HuH-7 (cell line): ENCODE measurements at places on chromosomes 2 and 18.

DNA sequence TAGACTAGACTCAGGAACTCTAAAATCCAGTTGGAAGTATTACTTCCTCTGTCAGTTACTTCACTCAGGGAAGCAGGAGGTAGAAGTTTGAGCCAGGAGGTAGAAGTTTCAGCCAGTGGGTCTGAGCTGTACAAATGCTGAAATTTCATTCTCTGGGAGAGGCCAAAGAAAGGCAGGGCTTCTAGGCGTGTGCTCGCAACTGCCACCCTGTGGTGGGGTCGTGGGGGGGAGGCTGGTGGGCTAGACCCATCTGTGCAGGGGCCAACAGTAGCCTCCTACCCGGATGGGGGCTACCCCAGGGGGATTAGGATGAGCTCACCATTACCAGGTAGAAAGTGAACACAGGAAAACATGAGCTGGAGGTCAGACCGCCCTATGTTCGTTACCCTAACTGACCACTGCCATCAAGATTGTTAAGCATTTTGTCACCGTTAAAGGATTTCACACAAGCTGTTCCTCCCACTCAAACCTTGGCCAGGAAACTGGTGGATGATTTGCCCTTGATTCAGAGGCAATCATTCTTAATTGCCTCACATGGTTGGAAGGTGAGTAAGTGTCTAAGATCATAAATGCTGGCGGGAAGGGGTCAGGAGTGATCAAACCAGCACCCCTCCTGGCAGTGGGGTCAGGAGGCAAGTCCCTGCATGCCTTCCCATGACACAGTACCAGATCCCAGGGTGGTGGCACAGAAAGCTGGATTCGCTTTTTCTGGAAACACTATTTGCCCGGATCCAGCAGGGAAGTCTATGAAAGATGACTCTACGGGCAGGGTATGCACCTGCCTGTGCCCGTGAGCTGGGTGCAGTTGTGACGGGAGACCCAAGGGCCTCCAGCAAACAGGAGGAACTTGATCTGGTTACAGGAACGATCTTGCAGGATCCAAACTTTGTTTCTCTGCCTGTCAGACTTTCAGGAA, 5.2 kb upstream of the FHL2 start:
- DNase-seq = no peak

DNA sequence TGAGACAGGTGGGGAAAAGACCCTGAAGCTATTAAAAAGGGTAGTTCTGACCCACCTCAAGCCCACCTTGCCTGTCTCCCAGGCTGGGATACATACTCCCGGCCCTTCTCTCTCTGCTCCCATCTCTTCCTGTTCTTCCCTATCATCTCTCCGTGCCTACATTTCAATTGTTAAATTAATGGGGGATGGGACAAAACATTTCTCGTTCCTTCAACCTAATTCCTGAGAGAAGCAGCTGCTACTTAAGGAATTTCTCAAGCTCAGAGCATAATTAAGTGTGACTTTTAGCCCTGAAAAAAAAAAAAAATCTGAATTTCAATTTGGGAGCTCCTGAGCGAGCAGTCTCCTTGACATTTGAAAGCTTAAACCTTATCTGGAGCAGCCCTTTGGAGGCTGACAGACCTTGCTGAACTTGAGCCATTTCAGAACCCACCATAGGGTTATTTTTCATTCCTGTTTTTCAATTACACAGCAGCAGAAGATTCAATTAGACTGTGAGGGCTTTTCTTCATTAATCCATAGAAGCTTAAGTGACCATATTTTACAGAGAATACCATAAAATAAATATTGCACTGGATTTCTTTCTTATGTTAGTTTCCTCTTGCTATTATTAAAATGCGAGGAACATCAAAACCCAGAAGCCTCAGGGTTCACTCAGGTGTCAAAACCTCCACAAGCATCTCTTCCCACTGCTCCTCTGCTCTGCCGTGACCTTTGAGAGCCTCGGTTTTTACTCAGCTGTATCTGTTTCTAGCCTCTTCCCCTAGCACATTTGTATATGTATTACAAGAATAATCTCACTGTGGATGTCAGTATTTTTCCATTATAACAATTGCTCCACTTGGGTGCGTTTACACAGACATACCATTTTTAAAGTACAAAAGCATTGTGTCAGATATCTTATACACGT, 125.7 kb downstream of the B3GNT2 start:
- no peak for DNase-seq

GRCh38 chr2:219565130-219566080, 5.9 kb downstream of the OBSL1 start:
- DNase-seq = no peak

GRCh38 chr2:239300242-239300641, 100.6 kb downstream of the HDAC4 start:
- no peak for DNase-seq

GRCh38 chr2:37993143-37993542, 68.1 kb downstream of the RMDN2 start:
- DNase-seq = no peak

DNA sequence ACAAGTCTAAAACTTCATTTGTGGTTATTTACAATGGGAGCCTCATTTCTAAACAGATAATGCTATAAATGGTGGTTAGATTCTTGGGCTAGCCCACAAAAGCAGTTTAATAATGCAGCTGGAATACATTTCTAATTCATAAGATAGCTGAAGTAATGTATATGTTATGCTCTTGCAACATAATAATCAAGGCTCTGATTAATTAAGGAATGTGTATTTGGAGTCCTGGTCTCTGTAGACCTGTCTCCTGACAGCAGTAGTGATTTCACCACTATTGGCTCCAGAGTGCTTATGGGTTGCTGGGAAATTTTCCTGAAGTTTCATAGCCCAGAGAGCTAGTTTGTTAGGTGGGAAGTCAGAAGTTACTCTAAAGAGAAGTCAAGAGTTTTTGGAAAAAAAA, 21.3 kb upstream of the CDC42EP3 start:
- no peak for DNase-seq

- no peak for DNase-seq
These were observed 139.0 kb upstream of the SERPINE2 start for GRCh38 chr2:224178056-224178455.

DNA sequence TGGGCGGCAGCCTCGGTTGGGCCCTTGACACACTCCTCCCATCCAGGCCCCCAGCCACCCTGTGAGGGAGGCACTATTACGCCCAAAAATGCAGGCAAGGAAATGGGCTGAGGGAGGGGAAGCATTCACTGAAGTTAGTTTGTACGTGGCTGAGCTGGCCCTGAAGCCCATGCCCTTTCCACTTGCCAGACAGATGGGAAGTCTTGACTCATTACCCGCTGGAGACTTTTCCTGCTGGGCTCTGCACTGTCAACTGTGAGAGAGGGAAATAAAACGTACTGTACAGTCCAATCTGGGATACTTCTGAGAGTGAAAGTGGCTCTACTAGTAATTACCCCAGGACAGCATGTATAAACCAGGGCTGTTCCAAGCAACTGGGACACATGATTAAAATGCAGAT, 125.9 kb downstream of the MSH2 start:
- DNase-seq = no peak

- DNase-seq = no peak
These were observed 320.1 kb downstream of the CYP26B1 start for GRCh38 chr2:71827524-71827901.

DNA sequence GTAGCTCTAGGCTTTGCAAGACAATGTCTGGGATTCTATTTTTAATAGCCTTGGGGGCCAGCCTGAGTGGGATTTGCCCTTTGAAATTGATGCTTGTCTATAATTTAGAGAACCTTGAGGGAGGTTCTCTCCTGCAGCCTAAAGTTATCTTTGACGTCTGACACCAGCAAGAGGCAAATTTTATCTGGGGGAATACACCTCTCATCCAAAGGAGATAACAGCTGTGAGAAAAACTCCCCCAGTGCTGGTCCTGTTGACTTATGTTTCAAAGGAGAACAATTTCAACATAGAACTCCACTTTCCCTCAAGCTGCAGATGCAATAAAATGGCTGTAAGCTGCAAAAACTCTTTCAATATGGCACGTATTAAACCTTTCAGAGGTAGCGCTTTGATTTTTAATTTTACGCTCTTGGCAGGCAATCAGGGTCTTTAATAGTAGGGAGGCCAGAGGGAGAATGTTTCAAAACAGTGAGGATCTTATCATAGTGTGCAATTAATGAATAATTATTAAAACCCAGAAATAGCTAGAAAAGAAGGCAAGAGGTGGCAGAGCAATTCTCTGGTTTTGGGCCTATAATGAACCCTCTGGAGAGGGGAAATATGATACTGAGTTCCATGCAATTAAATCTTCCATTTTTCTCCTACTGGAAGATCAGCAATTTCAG, 62.4 kb downstream of the LYPD1 start:
- DNase-seq = no peak

- no peak for DNase-seq
These were observed 23.5 kb downstream of the MIB1 start for GRCh38 chr18:21763846-21764646.

DNA sequence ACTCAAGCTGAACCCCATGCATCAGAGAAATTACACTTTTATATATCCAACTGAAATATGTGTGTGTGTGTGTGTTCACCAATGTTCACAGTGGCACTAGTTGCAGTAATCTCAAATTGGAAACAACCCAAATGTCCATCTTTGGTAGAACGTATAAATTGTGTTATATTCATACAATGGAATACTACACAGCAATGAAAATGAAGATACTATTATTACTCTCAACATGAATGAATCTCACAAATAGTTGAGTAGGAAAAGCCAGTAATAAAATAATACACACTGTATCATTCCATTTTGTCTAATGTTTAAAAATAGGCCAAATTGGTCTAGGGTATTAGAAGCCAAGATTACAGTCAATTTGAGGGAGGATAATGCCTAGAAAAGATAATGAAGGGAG, 48.0 kb upstream of the NFE2L2 start:
- DNase-seq = no peak

GRCh38 chr2:59322005-59322404, 1080.9 kb upstream of the FANCL start:
- DNase-seq = no peak

DNA sequence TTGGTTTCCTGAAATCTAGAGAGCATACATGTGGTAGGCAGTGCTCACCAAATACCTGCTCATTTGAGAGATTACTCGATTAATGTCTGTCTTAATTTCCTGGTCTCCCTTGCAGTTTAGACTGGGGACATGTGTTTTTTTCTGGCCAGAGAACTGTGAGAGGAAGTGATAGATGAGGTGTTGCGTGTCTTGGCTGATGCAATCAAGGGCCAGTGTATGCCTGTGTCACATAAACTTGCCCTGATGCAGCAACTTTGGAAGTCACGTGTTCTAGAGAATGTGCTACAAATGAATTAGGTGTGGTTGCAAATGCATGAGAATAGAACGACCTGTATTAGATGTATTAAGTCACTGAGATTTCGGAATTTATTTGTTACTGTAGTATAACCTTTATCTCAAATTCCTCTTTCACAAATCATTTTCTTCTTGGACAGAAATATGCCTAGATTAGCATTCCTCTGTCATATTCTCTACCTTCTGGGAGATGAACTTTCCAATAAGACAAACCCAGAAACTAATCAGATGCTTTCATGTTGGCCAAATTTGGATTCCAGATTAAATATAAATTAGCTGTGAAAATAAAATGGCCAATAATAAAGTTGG, 9.9 kb upstream of the IL1A start:
- DNase-seq = no peak

DNA sequence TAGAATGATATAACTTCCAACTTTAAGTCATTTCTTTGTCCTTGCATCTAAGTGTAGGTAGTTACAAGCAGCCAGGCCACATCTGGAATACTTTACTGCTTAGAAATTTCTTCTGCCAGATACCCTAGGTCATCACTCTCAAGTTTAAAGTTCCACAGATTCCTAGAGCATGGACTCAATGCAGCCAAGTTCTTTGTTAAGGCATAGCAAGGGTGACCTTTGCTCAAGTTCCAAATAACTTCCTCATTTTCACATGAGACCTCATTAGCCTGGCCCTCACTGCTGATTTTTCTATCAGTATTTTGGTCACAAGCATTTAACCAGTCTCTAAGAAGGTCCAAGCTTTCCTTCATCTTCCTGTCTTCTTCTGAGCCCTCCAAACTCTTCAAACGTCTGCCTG, 7.8 kb upstream of the UGT1A9 start:
- no peak for DNase-seq

DNA sequence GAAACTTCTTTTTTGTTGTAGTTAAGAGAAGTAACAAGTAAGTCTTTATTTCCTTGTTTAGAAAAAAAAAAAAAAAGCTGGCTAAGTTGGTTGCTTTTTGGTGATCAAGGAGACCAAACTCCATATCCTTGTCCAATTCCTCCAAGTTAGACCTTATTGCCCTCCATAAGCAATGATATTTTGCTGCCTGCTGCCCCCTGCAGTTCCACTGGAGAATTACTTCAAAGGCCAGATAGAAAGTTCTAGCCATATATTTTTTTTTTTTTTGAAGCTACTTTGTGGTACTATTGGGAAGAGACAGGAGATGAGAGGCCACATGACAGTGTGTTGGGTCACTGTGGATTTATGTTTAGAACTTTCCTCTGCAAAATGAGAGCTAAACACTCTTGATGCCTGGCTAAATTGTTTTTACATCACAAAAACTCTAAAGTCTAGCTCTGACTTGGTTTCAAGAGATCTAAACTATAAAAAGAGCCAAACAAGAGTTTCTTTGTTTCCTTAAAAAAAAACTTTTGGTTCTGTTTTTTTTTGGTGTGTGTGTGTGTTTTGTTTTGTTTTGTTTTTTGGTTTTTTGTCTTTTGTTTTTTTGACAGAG, 80.7 kb upstream of the RASGRP3 start:
- no peak for DNase-seq

- no peak for DNase-seq
These were observed 9.0 kb upstream of the HIBCH start for GRCh38 chr2:190328573-190329147.

DNA sequence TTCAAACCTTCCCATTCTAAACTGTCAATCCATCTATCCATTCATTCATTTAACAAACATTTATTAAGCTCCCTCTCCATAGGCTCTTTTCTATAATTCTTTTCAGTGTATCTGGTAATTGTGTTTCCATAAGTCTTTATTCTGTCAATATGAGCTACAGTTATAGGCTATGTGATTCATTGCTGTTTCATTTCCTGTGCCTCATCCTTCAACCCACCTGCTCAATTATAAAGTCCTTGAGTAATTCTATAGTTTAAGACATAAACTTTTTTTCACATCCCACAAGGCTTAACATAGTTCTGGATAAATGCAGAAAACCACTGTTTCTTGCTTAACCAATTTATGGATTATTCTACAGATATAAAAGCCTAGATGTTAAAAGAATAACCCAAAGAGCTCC, 84.2 kb upstream of the PIK3C3 start:
- no peak for DNase-seq

GRCh38 chr2:105141099-105141614, 100.4 kb upstream of the GPR45 start:
- DNase-seq = no peak

GRCh38 chr18:389658-390357, 110.7 kb downstream of the COLEC12 start:
- DNase-seq = no peak

- no peak for DNase-seq
These were observed 61.3 kb upstream of the PGAP1 start for GRCh38 chr2:196987649-196988364.

DNA sequence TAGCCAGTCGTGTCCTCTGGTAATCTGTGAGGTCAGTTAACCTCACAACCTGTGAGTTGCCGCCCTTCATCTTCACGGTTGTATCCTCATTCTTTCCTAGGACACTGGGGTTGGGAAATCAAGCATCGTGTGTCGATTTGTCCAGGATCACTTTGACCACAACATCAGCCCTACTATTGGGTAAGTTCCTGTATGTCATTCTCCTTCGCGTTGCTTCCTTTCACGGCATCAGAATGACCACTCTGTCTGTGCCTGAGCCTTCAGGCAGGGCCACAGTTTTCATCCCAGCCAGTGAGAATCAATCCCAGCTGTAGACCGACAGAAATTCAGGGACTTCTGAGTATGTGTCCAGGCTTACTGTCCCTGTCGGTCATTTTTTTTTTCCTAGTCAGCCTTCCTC, 67.1 kb downstream of the RAB31 start:
- DNase-seq = no peak
